Stimulated activated CD4-positive, alpha-beta T cell treated with anti-CD3 and anti-CD28 coated beads, TNF-alpha, amount 100 ng/mL, for 24 hours (primary cell): ENCODE measurements at places on chromosomes 5 and 9.
A peak's percentile ranks its signal among the peaks of the same experiment; 100 is the strongest.

DNA sequence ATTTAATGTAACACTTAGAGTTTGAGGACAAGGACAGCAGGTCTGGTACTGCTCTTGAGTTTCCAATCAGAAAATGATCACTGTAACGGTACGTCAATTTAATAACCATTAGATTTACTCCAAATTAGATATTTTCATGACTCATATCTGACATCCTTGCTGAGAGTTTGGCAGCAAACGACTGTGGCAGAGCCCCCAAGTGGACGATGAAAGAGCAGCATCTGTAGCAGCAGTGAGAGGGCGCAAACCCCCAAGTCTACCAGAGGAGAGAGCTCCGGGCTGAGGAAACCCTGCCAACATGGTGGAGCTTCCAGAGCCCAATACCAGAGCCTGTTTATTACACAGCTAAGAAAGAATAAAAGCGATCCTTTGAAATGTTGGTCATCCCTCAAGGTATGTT is 73.2 kb upstream of the EPB41L4A start:
- no peak for DNase-seq

- DNase-seq, result no peak
These were observed 84.5 kb downstream of the PRRT1B start for GRCh38 chr9:131629825-131630204.

DNA sequence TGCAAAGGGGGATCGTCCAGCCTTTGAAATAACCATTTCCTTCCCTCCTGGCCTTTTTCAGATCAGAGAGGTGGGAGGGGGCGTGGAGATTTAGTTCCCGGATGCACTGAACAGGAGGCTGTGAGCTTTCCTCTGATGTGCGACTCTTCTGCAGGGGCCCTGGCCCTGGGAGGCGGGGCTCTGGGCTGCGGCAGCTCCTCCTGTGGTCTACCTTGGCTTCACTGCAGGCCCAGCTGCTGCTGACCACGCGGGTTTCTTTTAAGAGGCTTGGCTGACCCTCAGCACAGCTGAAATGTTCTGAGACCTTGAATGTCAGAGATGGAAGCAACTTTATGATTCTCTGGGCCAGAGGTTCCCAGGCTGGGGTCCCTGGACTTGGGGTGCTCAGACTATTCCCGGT is 27.0 kb upstream of the COL15A1 start:
- DNase-seq, result no peak

- peak; percentile 22 for DNase-seq
These were observed 402.4 kb upstream of the PTGER4 start for GRCh38 chr5:40277161-40277906.

DNA sequence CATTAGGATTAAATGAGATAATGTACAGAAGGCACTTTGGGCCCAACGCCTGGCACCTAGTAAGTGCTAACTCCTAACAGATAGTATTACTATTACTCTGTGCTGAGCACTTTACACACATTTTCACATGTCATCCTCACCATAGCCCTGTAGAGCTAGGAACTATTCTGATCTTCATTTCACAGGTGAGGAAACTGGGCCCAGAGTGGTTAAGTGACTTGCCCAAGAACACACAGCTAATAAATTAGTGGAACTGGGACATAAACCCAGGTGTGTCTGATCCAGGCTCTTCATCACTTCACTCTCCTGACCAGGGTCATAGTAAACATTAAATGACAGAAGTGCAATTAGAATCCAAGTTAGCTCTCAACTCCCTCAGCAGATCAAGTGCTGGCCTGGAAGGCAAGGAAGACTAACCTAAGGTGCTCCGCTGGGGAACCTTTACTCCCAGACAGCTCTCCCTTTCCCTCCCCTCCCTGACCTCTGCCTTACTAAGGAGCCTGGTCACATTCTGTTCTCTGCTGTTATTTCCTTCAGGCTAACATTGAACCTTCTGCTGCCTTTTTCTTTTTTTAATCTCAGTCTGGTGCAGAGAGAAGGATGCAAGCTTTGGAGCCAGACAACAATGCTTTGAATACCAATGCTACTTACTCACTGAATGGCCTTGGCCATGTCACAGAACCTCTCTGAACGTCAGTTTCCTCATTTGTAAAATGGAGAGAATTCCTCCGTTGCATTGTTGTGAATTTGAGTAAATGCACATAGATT is 4.1 kb upstream of the ADRA1B start:
- DNase-seq, result no peak

- DNase-seq, result no peak
These were observed 59.3 kb downstream of the RGS3 start for GRCh38 chr9:113522858-113523257.

GRCh38 chr5:95779611-95780010 is 42.9 kb downstream of the GLRX start:
- DNase-seq, result no peak

DNA sequence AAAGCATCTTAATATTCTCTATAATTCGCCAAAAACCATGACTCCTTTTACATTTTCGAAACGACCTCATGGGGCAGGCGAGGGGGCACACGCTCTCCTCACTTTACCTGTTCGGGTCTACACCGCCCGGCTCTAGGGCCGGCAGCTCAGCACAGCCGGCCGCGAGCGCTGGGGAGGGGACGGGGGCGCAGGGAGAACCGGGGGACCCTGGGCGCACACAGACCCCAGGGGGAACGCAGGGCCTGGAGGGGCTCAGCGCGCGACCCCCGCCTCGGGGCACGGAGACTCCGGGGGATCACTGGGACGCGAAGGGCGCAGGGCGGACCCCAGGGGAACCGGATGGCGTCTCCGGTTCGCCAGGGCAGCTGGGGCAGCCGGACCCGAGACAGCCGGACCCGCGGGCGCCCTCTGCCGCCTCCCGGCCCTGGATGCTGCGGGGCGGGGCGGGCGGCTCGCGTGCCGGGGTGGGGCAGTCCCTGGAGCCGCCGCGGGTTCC is at the start of gene AHRR:
Gene AHRR, plus strand, starts transcription at position 485 of the 496 bp plus-strand sequence. CDS start 22,189 bp downstream, outside the sequence.
- DNase-seq, result no peak

DNA sequence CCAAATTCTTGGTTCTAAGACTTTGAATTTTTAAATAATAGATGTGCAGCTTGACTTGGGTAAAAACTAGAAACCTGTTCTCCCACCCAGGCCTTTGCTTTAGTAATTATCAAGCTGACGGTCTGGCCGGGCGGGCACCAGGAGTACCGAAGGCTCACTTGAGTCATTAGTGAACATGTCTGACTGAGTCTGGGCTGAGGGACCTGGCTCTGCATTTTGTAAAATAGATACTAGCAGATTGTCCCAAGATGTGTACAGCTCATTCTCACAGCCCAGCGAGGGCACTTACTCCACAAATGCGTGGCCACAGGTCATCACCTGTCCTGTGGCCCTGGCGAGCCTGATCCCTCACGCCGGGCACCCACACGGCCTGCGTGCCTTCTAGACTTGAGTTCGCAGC is 216.2 kb downstream of the FANCC start:
- DNase-seq, result no peak

- DNase-seq, result no peak
These were observed 15.0 kb upstream of the HSPB3 start for GRCh38 chr5:54440456-54440893.

- DNase-seq, result no peak
These were observed 332.4 kb upstream of the EFNA5 start for GRCh38 chr5:108003178-108003577.

DNA sequence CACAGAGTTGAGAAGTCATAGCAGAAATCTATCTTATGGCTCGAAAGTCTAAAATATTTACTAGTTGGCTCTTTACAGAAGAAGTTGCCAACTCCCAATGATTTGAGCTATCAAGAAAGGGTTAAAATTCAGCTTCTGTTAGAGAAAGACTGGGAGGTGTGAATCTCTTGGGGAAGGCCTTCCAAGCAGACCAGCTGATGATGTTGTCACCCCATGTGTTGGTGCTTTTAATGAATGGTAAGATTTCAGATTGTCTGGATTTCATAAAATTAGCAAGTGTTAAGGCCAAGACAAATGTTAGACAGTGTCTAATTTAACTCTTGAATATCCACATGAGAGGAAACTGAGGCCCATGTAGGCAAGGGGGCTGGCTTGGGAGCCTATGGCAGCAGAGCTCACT is 63.9 kb downstream of the PPARGC1B start:
- DNase-seq, result no peak

GRCh38 chr9:98095401-98095800 is 23.6 kb downstream of the TRIM14 start:
- no peak for DNase-seq

DNA sequence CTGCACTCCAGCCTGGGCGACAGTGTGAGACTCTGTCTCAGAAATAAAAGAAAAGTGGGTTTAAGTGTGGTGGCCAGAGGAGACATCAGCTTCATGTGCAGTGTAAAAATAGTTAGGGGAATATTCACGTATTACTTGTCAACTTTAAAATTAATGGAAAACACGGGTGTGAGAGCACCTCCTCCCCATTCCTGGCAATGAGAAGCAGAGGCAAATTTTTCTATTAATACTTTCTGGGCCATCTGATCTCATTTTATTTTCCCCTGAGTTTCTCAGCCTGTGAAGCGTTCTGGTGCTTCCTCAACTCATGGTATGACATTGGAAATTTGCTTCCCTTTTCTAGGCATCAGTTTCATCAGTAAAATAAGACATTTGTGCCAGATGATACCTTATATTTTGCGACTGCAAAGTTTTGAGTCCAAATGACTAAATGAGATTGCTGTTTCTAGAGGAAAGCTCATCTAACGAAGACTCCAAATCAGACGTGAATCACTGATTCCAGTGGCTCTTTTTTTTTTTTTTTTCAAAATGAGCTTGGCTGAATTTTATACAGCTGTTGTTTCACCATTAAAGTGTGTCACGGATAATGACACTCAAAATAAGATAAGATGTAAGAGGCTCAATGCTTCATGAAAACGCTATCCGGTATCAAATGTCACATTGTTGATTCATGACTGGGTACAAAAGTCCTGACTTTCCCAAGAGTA is 104.6 kb downstream of the MSX2 start:
- no peak for DNase-seq

- no peak for DNase-seq
These were observed 183.2 kb downstream of the FRMD3 start for GRCh38 chr9:83355024-83355444.

DNA sequence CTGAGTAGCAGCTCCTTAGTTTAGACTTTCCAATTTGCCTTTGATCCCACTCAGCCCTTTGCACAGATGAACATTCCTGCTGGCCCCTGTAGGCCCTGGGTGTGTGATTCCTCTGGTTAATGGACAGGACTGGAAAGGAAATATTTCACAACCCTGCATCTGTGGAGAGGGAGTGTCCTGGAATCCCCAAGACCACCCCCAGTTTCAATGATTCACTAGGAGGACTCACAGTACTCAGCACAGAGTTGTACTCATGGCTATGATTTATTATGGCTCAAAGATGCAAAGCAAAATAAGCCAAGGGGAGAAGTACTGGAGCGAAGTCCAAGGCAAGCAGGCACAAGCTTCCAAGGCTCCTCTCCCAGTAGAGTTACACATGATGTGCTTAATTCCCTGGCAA is 42.4 kb upstream of the TJP2 start:
- no peak for DNase-seq

DNA sequence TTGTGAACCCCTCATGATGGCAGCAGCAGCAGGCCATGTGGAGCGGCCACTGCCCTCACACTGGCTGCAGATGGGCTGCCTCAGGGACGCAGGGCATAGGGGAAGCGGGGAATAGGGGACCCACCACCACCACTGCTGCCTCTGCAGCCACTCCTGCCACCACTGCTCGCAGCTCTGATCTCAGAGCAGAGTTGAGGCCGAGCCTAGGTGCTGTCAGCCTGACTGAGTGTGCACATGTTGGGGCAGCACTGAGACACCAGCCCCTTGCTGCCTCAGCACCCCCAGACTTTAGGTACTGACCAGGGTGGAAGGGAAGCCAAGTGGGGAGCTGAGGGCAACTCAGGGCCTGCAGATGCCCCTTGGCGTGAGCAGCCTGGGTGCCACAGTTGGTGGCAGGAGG is 843.9 kb upstream of the DMAC1 start:
- no peak for DNase-seq

DNA sequence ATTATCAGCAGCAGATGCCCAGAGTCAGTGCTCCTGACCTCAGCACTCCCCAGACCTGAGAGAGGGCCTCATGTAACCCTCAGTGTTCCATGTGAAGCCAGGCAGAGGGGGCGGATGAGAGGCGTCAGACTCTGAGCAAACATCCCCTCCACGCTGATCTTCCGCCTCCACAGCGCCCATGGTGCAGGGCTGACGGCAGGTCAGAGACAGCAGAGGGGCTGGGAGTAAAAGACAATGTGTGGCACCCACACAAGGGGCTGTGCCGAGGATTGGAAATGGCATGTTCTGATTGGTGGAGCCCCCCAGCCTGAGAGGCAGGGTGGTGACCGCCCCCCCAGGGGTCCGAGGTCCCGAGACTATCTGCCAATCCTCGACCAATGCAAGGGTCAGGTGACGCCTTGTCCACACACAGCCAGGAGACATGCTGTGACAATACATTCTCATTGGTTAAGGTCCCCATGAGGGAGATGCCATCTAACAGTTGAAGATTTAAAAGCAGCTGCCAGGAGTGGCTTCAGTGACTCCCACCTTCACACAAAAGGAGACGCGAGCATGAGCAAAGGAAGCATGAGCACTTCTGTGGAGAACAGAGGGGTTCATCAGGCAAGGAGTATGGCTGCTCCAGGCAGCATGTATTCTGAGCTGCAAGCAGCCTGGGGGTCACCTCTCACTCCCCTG is 19.3 kb upstream of the SLC25A51 start:
- DNase-seq, result no peak

DNA sequence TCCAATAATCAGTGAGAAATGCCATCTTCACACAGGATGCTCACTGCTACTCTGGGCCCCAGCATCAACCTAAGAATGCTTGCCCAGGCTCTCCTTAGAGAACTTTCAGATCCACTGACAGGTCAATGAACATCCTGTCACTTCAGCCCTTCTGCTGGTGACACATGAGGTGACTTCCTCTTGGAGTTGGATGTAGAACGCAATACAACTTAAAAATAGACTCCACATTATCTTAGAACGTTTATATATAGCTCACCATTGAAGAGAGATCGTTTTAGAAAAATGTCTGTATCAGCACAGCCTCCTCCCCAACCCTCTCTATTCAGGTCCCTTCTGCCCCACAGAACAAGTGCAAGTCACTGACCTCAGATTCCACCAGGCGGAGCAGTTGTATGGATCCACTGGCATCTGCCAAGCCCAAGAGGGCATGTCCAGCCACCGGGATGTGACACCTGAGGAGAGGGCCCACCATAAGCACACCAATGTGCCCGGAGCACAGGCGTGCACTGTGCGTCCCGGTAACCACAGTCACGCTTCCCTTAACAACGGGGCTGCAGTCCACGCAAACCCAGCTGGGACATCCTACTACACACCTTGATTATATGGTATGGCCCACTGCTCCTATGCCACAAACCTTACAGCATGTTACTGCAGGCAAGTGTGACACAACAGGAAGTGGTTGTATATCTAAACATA is 2.9 kb downstream of the DPH7 start:
- no peak for DNase-seq
